Skin of body (tissue), 3 donors: ENCODE measurements at places on chromosomes 11 and 22. TPM values are rescaled to one million over a fixed set of nuclear protein-coding genes. Genes with fewer than 3 reads are reported as not detected.
A peak's percentile ranks its signal among the peaks of the same experiment; 100 is the strongest.

DNA sequence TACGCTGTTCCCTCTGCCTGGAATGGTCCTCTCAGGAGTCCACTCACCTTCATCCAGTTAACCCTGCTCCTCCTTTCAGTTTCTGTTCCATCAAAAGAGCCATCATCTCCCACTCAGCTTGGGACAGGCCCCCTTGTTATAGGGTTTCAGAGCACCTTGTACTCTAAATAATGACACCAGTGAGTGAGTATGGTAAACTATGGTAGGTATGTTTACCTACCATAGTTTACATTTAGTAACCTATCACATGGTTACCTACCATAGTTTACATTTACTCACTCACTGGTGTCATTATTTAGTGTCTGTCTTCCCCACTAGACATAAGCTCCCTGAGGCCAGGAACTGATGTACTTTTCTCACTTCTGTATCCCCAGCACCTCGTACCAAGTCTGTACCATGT, 130.2 kb upstream of the SESN3 start:
- DNase-seq: no peak

Gene EFEMP2
- total RNA-seq: 33.6 TPM

GRCh38 chr11:22657101-22657694, 9.2 kb upstream of the GAS2 start:
- no peak for DNase-seq

DNA sequence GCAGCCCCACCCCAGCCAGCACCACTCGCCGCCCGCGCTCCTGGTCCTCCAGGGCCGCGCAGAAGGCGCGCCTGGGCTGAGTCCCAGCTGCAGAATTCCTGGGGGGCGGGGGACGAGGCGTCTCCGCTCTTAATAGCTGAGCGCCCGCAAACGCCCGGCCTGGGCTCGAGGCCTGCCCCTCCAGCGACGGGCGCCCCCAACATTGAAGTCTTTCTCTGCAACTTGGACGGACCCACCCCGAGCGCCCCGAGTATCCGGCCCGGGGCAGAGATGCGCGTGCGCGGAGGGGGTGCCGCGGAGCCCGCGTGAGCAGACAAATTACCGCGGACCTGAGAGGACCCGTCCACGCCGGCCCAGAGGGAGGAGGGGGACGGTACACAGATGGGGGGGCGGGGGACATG, 6.7 kb upstream of the SYT7 start:
- no peak for DNase-seq

Gene OR52H1
- total RNA-seq: 0.59 TPM

DNA sequence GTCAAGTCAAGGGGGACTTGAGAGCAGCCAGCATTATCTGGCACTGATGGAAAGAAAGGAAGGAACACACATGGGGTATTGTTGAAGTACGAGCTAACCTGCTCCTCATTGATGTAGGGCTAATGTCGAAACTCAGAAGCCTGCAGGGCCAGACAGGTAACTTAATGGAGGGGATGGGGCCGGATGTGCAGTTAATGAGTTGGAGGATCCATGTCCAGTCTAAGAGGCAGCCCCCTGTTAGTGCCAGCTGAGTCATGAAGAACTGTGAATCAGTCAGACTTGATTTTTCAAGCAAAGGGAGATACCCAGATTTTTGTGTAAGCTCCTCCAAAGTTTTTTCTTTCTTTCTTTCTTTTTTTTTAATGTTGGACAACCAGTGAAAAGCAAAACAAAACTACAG, 65.6 kb downstream of the CECR2 start:
- DNase-seq: no peak

- DNase-seq: peak; percentile 8
These were observed 39.8 kb upstream of the POGLUT3 start for GRCh38 chr11:108538022-108538424.

DNA sequence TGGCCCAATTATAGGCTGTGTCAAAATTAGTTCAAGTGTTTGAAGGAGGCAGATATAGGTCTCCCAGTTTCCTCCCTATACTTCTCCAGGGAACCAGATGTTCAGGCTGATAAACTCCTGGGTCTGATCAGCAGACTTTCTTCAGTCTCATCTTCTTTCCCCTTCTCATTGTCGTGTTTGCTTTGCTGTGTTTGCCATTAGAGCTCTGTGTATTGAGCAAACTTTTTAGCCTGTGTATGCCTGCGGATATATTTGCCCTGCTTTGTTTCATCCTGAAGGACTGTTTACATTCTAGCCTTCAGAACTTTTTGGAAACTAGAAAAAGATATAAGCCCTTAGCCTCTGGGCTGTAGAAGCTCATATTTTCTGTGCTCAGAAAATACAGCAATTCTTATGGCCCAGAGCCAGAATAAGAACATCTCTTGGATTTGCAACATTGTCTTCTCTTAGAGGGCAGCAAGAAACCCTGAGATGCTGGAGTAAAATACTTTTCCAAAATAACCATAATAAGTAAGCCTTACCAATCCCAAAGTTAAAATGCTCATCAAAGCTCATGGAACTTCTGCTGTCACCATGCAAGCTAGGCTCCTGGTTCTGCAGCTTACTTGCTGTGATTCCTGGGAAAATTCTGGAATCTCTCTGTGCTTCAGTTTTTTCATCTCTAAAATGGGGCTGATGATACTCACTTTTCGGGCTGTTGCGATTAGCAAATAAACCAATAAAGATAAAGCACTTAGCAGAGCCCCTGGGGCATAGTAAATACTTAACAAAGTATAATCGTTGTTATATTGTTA, 34.1 kb upstream of the ME3 start:
- no peak for DNase-seq

DNA sequence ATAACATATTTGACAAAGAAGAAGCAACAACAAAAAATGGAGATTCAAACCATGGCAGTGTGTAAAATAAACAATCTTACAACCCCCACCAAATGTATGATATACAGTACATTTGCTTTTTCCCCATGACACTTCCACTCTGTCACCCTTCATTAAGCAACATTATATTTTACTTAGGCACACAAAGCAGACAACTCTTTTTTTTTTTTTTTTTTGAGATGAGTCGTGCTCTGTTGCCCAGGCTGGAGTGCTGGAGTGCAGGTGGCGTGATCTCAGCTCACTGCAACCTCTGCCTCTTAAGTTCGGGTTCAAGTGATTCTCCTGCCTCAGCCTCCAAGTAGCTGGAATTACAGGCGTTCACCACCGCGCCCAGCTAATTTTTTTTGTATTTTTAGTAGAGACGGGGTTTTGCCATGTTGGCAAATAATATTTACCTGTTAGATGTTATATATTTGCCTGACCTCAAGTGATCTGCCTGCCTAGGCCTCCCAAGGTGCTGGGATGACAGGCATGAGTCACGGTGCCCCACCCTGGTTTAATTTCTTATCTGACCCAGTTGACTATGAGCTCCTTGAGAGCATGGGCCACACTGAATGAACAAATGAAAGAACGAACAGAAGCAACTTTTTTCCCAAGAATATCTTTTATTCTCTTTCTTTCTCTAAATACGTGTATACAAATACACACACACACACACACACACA, 5.5 kb upstream of the PCF11 start:
- DNase-seq: no peak

DNA sequence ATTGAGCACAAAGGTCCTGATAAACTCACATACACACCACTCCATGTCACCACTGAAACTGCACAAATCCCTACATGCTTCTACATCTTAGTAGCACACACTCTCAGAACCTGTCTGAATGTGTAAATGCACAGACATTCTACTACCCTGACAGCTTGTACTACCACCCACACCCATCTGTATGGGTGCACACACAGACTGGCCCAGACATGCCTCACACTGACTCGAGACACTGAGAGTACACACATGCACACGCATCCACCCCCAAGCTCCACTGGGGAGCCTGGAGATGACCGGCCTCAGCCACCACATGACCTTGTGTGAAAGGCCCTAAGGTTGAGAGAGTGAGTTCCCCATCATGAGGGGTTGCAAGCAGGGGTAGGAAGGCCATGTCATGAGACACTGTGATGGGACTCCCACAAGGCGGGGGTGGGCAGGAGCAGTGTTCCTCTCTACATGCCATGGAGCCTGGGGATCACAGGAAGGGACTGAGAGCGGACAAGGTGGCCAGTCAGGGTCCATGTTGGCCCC, 28.1 kb downstream of the ARAP1 start:
- no peak for DNase-seq

GRCh38 chr11:65640483-65641296, 2.8 kb downstream of the SIPA1 start:
- no peak for DNase-seq

Gene APOA4
- not detected for total RNA-seq
